ENCODE measurements at places on chromosomes 3 and 15. TPM values are rescaled to one million over a fixed set of nuclear protein-coding genes. Genes with fewer than 3 reads are reported as not detected.

ADAMTS17 gene
- total RNA-seq, result not detected

WDR93 gene
- not detected for total RNA-seq

DNA sequence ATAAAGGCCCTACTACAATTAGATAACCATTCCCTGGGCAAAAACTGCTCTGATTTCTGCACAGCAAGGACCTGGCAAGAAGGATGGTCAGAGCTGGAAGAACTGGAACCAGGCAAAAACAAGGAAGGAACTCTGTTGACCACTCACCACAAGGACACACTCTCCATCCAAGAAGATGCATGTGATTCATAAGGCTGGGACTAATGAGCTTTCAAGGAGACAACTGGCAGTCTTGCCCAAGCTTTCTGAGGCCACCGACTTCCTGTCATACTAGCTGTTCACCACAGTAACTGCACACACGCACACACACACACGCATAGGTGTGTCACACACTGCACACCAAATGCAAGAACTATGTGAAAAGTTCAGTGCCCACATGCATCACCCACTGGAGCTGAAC, 256.6 kb downstream of the OCA2 start:
- no peaks in the 10 kb centered on the region for H3K4me1 ChIP-seq
- no peak for DNase-seq
- H3K27me3 ChIP-seq, result no peaks in the 10 kb centered on the region
- H3K27ac ChIP-seq, result no peak overlapping the region
- no peak overlapping the region for H3K4me3 ChIP-seq
- no peaks in the 10 kb centered on the region for H3K36me3 ChIP-seq

- H3K36me3 ChIP-seq, result no peaks in the 10 kb centered on the region
- no peaks in the 10 kb centered on the region for H3K4me1 ChIP-seq
- H3K27ac ChIP-seq, result no peak overlapping the region
- no peak for DNase-seq
- H3K4me3 ChIP-seq, result no peak overlapping the region
Observed at GRCh38 chr15:51580385-51580784, 42.2 kb downstream of the DMXL2 start.

STRC gene
- total RNA-seq, result 1.2 TPM

MOBP gene
- not detected for total RNA-seq

DNA sequence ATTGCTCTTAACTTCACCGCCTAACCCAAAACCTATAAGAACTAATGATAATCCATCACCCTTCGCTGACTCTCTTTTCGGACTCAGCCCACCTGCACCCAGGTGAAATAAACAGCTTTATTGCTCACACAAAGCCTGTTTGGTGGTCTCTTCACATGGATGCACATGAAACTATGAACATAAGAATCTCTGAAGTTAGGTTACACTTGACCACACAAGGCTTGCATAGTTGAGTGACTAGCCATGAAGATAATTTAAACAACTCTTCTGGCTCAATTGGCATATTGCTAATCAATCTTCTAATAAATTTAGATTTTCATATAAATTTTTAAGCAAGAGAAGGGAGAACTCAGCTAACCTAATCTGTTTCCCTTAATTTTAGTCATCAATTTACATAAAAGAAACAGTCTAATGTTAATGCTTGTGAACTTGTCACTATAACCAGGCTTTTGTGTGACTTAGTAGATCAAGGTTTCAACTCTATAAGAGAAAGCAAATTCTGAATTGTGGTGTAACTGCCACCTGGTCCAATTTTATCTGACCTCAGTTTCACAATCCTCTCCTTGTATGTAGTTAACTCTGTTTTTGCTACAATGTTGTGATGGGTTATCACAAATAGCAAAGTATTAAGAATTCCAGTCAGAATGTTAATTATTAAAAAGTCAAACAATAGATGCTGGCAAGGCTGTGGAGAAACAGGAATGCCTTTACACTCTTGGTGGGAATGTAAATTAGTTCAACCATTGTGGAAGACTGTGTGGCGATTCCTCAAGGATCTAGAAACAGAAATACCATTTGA, 82.0 kb downstream of the HHLA2 start:
- no peaks in the 10 kb centered on the region for H3K4me1 ChIP-seq
- H3K4me3 ChIP-seq, result no peak overlapping the region
- H3K36me3 ChIP-seq, result no peaks in the 10 kb centered on the region
- H3K27me3 ChIP-seq, result no peaks in the 10 kb centered on the region

CD276 gene
- not detected for total RNA-seq

ST6GAL1 gene
- 304 TPM for total RNA-seq

DNA sequence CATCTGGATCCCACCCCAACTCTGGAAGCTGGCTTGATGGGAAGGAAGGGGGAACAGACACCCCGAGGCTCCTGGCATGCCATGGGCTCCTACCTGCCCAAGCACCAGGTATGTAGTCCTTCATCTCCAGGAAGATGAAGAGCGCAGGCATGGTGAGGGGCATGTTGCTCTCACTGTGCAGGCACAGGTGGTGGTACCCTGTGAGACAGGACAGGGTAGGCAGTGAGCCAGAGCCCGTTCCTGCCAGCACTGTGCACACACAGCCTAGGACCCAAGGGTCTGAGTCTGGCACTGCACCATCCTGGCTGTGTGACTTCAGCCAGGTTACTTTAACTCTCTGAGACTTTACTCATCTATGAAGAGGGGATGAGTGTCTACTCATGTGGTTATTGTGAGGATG, 9.4 kb upstream of the ANKRD63 start:
- no peak overlapping the region for H3K27ac ChIP-seq
- no peak overlapping the region for H3K4me3 ChIP-seq
- no peaks in the 10 kb centered on the region for H3K36me3 ChIP-seq
- no peaks in the 10 kb centered on the region for H3K27me3 ChIP-seq

GRCh38 chr3:146883288-146883687, 278.1 kb upstream of the PLSCR5 start:
- no peak overlapping the region for H3K4me3 ChIP-seq
- DNase-seq, result no peak
- no peaks in the 10 kb centered on the region for H3K27me3 ChIP-seq
- H3K27ac ChIP-seq, result no peak overlapping the region
- H3K36me3 ChIP-seq, result no peaks in the 10 kb centered on the region

TRPM1 gene
- total RNA-seq, result not detected

- no peak overlapping the region for H3K27ac ChIP-seq
- H3K27me3 ChIP-seq, result no peaks in the 10 kb centered on the region
- no peaks in the 10 kb centered on the region for H3K4me1 ChIP-seq
- no peak overlapping the region for H3K4me3 ChIP-seq
- no peaks in the 10 kb centered on the region for H3K36me3 ChIP-seq
Observed at GRCh38 chr3:143895805-143896204, 47.5 kb upstream of the SLC9A9 start.

NT5DC2 gene
- total RNA-seq, result 47.8 TPM

GOLGA6D gene
- total RNA-seq, result not detected

- no peaks in the 10 kb centered on the region for H3K4me1 ChIP-seq
- no peak overlapping the region for H3K27ac ChIP-seq
- DNase-seq, result no peak
- H3K27me3 ChIP-seq, result no peaks in the 10 kb centered on the region
Observed at GRCh38 chr3:153210146-153210545, 48.1 kb downstream of the RAP2B start.

GRCh38 chr3:107373896-107374295, 3.3 kb upstream of the CCDC54 start:
- H3K27me3 ChIP-seq, result no peaks in the 10 kb centered on the region
- H3K4me3 ChIP-seq, result no peak overlapping the region
- no peak overlapping the region for H3K27ac ChIP-seq

DNA sequence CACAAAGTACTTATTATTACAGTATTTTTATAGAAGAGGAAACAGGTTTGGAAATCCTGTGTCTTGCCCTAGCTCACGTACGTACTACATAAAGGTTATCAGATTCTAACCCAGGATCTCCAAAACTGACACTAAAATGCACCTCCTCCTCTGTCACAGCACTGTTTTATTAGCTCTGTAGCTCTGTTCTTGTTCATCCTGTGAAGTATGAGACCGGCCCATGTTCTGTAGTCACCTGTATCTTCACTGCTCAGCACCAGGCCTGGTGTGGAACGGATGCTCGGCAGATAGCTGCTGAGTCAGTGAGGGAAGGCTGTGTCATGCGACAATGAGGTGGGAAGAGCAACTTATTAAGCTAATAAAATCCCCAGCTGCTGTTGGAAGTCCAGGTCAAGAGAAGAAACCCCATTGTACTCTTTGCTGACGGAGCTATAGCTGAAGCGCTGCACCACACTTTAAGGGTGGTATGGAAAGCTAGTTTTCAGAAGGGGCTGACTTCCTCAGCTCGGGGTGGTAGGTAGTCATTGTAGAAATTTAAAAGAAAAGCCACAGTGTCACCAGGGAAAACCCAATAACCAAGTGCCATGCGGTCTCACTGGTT, 22.8 kb downstream of the BCL2A1 start:
- no peak for DNase-seq
- no peaks in the 10 kb centered on the region for H3K27me3 ChIP-seq
- no peaks in the 10 kb centered on the region for H3K36me3 ChIP-seq
- no peaks in the 10 kb centered on the region for H3K4me1 ChIP-seq
- no peak overlapping the region for H3K27ac ChIP-seq

DNA sequence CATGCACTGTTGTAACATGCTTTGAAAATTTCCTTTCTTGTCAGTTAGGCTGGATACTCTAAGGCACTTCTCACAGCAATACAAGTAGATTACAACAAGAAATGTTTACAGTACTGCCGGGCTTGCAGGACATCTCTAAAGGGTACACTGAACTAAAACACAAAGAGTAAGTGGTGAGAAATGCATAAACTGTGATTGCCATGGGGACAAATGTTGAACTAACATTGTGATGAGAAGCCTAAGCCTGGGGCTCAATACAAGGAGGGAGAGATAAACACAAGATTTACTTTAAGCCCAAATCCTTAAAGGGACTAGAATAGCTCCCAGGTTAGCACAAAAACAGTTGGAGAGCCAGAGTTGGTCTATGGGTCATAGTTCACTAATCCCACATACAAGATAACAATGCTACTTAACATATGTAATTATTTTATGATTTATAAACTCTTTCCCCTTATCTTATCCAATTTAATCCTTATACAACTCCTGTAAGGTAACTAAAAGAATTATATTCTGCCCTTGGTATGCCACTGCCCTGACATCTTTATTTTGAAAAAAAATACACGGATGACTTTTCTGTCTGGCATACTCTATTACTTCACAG, 126.9 kb downstream of the THRB start:
- no peaks in the 10 kb centered on the region for H3K27me3 ChIP-seq
- no peaks in the 10 kb centered on the region for H3K4me1 ChIP-seq
- H3K4me3 ChIP-seq, result no peak overlapping the region
- H3K27ac ChIP-seq, result no peak overlapping the region

DNA sequence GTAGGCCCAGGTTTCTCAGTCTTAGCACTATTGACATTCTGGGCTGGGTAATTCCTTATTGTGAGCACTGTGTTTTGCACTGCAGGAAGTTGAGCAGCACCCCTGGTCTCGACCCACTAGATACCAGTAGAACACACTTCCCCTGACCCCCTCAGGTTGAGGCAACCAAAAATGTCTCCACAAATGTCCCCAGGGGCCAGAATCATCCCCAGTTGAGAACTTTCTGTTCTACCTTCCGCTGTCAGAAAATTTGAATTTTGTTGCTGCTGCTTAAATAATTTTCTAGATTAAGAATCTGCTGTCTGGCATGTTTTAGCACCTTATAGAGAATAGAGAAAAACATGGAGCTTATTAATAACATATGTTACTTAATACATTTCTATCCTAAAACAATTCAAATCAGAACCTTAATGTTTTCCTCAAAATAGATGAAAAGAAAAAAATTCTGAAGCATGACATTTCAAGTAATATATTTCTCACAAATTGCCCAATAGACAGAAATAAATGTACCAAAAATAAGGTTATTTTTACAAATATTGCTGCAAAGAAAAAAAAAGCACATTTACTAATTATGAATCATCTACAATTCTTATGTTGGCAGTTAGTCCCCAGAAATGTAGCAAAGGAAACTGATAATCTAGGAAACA, 13.2 kb upstream of the THRB start:
- H3K4me1 ChIP-seq, result peaks cover 7% of the 10 kb centered on the region
- H3K27me3 ChIP-seq, result no peaks in the 10 kb centered on the region
- H3K27ac ChIP-seq, result no peak overlapping the region
- H3K4me3 ChIP-seq, result no peak overlapping the region
- H3K36me3 ChIP-seq, result no peaks in the 10 kb centered on the region
- no peak for DNase-seq

GRCh38 chr3:124545891-124546290, 184.4 kb upstream of the UMPS start:
- H3K4me3 ChIP-seq, result no peak overlapping the region
- H3K27me3 ChIP-seq, result no peaks in the 10 kb centered on the region
- H3K4me1 ChIP-seq, result no peaks in the 10 kb centered on the region
- H3K36me3 ChIP-seq, result no peaks in the 10 kb centered on the region

- no peak overlapping the region for H3K27ac ChIP-seq
- no peak overlapping the region for H3K4me3 ChIP-seq
- no peak for DNase-seq
- H3K36me3 ChIP-seq, result no peaks in the 10 kb centered on the region
- no peaks in the 10 kb centered on the region for H3K27me3 ChIP-seq
Observed at GRCh38 chr3:146581080-146581601, 24.0 kb downstream of the PLSCR5 start.

DNA sequence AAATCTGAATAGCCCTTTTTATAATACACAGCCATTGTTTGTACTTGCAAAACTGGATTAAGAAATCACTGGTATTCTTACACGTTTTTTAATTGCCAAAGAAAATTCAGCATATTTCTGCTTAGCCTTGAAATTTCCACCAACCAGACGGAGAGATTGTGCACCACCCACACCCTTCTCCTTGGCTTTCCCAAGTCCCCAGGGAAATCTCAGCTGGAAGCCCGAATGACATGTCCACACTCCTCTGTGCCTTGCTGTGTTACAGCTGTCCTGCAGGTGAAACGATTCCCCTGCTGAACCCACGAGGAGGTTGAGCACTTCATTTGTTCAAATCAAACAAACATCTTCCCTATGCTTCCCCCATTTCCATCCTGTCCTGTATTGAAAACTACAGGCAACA, 49.6 kb upstream of the PPARG start:
- no peak for DNase-seq
- H3K4me3 ChIP-seq, result no peak overlapping the region
- no peaks in the 10 kb centered on the region for H3K4me1 ChIP-seq
- no peaks in the 10 kb centered on the region for H3K27me3 ChIP-seq
- no peak overlapping the region for H3K27ac ChIP-seq

DNA sequence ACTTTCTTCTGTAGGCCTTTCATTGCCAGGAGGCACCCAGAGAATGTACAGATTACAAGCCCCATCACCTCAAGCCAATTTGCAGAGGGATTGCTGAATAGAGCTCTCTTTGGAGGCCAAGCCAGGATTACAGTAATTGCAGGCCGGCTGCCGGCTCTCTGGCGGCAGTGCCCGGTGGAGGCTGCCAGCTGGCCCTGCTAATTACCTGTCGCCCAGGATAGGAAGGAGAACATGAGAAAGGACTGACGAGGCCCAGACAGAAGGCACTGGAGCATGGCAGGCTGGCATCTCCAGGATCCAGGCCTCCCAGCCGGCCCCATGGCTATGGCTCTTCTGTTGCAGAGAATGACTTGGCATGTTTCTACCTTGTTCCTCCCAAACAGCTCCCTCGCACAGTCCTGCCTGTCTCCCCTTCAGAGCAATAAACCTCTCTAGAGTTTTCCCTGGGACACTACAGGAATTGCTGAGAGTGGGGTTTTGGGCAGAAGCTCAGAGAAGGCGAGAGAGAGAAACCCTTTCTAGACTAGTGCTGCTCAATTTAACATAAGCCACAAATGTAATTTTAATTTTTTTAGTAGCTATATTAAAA, 273.6 kb upstream of the PROK2 start:
- H3K27me3 ChIP-seq, result no peaks in the 10 kb centered on the region
- H3K27ac ChIP-seq, result no peak overlapping the region
- H3K4me1 ChIP-seq, result peaks cover 16% of the 10 kb centered on the region
- DNase-seq, result no peak
- peaks cover 4% of the 10 kb centered on the region for H3K36me3 ChIP-seq

MORC1 gene
- not detected for total RNA-seq

GRCh38 chr3:36893826-36894225, 51.0 kb downstream of the TRANK1 start:
- DNase-seq, result no peak
- peaks cover 70% of the 10 kb centered on the region for H3K4me1 ChIP-seq
- peak overlapping the region; percentile 97 for H3K27ac ChIP-seq
- H3K4me3 ChIP-seq, result no peak overlapping the region
- peaks cover 53% of the 10 kb centered on the region for H3K36me3 ChIP-seq

Measured in Karpas-422 (cell line).